K562 (cell line): ENCODE measurements at places on chromosomes 5 and 9.

DNA sequence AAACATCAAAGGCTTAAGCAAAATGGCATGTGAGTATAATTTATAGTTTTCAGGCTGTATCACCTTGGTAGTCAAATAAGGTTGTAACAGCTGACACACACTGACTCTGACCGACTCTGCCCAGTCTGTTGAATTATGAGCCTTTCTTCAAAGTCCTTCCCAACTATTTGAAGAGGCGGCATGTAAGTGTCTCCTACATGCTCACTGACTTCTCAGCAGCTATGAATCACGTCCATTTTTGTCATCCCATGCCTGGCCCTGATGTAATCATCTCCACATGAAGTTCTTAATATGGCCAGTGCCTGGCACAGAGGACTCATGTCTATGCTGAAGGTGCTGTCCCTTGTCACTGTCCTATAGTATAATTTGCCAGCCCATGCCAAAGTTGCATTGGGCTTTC is 5.1 kb upstream of the PTBP3 start:
- no peak for DNase-seq

GRCh38 chr5:891117-891836 is 1.3 kb downstream of the BRD9 start:
- DNase-seq = peak; percentile 91

GRCh38 chr5:84487963-84488362 is 103.3 kb upstream of the EDIL3 start:
- no peak for DNase-seq

DNA sequence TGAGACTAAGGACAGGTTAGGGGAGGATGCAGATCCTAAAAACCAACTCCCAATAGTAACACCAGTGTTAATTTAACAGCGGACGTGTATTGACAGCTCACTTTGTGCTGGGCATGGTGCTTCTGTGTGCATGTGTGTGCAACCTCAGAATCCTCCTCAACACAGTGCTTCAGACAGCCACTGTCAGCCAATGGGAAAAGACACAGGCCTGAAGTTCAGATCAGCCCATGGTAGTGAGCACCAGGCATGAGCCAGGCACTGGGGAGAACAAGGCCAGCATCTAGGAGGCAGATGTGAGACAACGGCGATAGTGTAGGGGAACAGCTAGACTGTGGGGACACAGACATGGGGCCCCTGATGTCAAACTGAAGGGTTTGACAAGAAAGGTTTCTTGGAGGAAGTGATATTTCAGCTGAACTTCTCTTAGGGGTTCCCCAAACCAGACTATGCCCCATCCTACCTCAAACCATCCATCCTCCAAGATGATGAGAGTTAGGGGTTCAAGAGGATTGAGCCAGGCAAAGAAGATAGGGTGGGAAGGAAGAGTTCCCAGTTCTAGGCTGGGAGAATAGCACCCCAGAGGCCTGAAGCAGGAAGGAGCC is 71.5 kb upstream of the PSD2 start:
- no peak for DNase-seq

DNA sequence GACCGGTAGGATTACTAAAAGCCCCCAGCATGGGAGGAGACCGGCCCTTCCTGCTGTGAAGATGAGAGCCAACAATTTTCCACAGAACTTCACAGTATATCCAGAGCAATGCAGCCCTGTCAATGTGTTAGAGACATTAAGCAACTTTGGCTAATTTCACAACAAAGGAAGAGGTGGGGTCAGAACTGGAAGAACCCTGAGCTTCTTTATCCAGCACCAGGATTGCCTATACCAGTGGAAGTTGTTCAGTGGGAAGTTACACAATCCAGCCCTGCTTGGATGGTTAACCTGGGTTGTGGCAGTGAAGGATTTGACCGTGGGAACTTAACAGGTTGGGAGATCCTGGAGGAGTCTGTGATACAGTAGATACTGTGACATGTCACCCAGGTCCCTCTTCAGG is 197.0 kb downstream of the FBN2 start:
- DNase-seq = no peak

DNA sequence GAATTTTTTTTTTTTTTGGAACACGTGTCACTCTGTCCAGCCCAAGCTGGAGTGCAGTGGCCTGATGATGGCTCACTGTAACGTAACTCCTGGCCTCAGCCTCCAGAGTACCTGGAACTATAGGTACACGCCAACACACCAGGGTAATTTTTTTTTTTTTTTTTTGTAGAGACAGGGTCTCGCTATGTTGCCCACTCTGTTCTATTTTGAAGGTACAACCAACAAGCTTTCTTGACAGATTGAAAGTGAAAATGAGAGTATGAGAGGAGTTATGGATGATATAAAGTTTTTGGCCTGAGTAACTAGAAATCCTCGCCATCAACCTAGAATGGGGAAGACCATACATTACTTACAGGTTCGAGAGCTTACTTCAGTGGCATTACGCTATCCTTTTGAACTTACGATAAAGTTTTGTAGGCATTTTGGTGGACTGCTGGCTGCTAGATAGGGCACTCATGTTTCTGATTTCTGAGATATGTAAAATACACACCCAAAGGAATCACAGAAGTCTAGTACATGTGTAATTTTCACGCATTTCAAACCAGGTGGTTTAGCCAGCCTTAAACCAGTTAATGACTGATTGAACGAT is 806 bp upstream of the CDC42SE2 start:
- DNase-seq = no peak

- DNase-seq = no peak
These were observed 8.6 kb downstream of the NINJ1 start for GRCh38 chr9:93125331-93125894.

DNA sequence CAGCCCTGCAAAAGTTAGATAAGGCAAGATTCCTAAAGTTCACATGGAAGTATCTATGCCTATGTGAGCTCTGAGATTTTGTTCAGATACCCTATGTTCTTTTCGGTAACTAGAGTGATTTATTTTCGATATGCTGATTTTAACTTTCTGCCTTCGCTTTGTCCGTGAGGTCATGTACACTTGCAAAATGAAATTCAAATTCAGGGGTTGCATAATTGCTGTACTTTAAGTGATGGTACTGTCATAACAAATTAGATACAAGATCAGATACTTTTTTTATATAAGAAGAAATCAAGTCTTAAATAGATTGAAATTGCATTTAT is 350 bp upstream of the ECPAS start:
- no peak for DNase-seq

- no peak for DNase-seq
These were observed 69.4 kb upstream of the MEF2C start for GRCh38 chr5:88952344-88952743.

DNA sequence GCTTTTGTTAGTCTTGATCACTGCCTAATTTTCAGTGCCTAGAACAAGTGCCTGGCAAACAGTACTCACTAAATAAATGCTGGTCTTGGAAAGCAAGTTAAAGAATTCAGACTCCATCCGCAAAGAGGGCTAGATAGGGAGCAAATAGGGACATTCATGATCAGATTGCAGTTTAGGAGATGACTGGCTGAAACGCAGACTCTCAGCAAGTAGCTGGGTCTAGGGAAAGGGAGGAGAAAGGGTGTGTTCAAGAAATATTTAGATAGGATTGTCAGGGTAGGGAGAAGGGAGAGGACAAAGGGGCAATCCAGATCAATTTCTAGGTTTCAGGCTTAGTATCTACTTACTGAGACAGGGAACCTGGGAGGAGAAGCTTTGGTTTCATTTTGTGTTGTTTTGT is 108.4 kb downstream of the ESM1 start:
- DNase-seq = no peak

- no peak for DNase-seq
These were observed 372.8 kb downstream of the TMEM167A start for GRCh38 chr5:82704381-82704780.

- DNase-seq = no peak
These were observed 40.3 kb upstream of the CDKN2B start for GRCh38 chr9:22049411-22049810.

GRCh38 chr5:127696683-127697082 is 6.5 kb upstream of the CCDC192 start:
- no peak for DNase-seq
